ENCODE measurements at places on chromosomes 3 and 15.

- peak; percentile 90 for DNase-seq
These were observed 630.4 kb upstream of the TBL1XR1 start for GRCh38 chr3:177827511-177828207.

- DNase-seq = no peak
These were observed 121.0 kb upstream of the CDIN1 start for GRCh38 chr15:36458411-36458810.

- DNase-seq = peak; percentile 73
These were observed 133.7 kb upstream of the BCL6 start for GRCh38 chr3:187878772-187879518.

DNA sequence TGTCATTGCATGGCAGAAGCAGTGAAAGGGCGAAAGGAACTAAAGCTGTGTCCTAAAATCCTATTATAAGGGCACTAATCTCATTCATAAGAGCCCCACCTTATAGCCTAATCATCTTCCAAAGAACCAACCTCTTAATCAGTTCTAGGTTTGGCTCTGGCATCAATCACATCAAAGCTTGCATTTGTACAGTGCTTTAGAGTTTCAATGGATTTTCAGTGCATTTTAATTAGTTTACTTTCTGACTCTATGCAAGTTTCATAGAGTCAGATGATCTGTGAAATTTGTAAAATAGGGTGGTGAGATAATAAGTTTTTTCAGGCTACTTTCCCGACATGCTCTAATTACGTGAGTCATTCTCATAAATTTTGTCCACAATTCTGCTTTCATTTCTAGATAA is 341.1 kb downstream of the DIPK2A start:
- DNase-seq = no peak

- peak; percentile 67 for DNase-seq
These were observed 12.6 kb downstream of the OSBPL10 start for GRCh38 chr3:31968369-31968926.

GRCh38 chr3:134029256-134029733 is 430 bp downstream of the SLCO2A1 start:
- peak; percentile 10 for DNase-seq

DNA sequence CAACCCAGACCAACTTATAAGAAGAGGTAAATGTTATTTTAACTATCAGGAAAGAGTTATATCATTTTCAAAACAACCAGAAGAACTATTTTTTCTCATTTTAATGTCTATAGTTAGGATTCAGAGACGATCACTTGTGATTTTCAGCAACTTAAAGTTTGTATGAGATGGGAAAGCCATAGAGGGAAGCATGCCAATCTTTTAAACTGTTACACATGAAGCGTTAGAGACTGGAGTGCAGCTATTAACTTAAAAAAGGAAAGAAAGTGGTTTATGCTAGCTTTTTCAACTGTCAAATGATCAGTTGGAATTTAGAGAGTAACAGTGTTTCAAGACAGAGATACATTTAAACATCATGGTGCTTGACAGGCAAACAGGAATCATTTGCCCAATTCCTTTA is 91.7 kb upstream of the LPP start:
- no peak for DNase-seq

- DNase-seq = no peak
These were observed 99.1 kb upstream of the C2CD4B start for GRCh38 chr15:62264196-62264595.

DNA sequence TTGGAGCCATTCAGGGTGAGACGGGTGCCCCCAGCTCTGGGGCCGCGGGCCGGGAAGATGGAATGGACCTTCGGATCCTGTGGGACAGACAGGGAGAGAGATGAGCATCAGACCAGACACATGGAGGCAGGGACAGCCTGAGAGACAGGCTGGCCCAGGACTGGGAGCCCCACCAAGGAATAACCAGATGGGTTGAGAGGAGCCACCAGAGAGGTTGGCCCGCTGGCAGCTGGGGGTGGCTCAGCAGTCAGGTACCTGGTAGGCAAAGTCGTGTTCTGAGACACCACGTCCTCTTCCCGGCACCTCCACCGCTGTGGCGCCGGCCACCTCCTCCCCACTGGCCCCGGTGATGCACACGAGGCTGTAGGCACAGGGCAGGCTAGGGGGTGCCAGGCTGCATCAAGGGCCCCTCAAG is 13.8 kb downstream of the PLXNB1 start:
- no peak for DNase-seq

DNA sequence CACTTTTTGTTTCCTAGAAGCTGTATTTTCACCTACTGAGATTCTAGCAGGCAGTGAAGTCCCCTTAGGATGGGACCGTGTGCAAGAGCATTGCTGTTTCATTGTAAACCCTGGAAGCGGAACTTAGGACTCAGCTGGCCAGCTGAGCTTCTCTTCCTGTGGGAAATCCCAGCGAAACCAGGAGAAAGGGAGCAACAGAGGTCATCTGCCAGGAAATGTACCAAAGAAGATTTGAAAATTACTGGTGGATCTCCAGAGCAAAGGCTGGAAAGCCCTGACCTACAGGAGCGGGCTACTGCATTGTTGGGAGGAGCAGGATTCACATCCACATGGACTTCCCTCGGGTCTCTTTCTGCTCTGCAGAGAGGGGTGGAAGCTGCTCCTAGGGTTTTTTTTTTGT is 7.6 kb upstream of the ADPRH start:
- DNase-seq = no peak

GRCh38 chr3:37973246-37974054 is 17.1 kb upstream of the VILL start:
- no peak for DNase-seq

DNA sequence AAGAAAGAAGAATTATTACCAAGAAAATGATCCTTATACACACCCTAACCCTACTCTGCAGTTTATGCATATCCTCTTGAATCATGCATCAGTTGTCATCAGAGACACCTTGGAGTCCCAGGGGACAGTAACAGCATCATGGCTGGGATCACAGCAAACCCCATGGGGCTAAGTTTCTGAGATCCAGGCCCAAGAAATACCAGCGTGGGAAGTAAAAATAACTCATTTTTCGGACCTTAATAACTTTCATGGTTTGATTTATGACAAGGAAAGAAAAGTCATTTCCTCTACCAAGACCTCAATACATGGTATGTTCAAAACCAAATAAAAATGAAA is 38.8 kb upstream of the B3GNT5 start:
- no peak for DNase-seq

DNA sequence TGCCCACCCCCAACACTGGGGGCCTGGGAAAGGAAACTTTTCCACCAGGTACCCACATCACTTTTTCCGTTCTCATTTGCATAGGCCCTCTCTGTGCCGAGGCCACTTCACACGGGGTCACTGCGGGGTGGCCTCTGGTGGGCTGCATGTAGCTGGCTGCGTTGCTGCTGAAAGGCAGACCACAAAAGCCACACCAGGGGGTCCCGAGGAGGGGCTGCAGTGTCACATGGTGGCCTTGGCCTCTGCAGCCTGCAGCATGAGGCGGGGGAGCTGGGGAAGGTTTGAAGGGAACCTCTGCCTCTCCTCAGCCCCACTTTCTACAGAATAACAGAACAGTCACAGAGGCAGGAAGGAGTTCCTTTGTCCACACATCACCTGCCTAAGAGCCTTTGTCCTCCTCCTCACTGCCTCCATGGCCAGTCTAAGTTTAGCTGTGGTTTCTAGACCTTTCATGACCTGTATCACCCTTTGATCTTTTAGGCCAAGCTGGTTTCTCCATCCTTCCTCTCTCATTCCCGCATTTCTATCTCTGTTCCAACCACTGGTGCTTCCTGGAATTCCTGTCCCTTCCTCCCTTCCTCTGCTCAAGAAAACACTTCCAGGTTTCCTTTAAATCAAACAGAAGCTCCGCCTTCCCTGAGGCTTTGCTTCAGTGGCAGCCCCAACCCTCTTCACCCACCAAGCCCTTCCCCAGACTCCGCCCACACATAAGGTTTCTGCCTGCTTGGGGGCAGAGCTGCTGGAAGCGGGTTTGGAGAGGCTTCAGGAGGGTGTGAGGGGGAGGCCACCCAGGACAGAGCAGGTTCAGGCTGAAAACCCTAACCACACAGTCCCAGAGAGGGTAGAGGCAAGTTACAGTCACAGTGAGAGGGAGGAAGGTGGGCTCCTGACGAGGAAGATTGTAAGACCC is 150.7 kb upstream of the TLE3 start:
- no peak for DNase-seq

DNA sequence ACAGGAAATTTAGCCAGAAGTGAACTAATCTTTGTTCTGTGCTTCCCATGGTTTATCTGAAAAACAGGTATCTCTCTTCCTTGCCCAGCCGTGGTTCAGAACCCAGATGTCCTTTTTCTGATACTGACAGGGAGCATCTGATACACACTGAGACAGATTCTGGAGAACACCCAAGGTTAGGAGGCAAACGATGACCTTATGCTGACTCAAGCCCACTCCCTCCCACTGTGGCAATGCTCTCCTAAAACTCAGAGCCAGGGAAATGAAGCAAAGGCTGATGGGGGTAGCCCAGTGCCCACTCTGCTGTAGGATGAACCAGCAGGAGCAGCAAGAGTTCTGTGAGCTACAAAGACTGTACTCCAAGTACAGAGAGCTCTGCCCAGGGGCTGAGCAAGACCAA is 225.1 kb downstream of the NTRK3 start:
- peak; percentile 65 for DNase-seq

GRCh38 chr3:16350597-16351318 is 85.7 kb downstream of the OXNAD1 start:
- DNase-seq = no peak

- DNase-seq = no peak
These were observed 36.2 kb upstream of the CFAP161 start for GRCh38 chr15:81097890-81098280.

DNA sequence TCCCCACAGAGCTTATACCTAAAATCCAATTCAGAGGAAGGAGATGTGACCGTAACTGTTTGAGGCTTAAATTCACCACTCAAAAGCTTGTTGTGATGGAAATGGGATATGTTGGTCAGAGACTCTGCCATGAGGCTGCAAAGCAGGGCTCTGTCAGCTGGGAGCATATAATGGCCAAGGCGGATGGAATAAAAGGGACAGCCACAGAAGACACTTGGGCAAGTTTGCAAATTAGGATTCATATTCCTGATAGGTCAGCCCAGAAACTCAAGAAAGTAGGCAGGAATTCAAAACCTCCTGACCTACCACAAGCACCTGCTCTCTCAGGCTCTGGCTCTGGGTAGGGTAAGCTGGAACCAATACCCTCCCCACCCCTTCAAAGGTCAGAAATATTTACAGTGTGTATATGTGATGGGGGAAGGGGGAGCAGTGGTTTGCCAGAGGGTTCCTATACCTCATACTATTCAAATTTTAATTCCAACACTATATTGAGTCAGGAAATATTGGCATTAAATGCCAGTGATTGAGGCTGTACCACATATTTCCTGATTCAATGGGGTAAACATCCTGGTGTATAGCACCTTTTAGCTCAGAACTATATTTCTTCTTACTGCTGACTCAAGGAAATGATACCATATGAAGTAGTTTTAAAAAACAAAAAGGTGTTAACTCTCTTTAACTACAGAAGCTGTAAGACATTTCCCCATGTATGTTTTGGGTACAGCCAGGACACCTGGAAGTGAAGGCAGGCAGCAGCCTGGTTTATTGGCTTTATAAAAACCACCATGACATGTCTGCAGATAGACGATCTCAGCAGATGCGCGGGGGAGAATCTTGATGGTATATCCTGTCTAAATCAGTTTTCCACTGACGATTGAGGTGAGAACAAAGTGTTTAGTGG is 19.2 kb downstream of the FYCO1 start:
- DNase-seq = no peak

GRCh38 chr3:128083396-128083795 is 31.2 kb downstream of the SEC61A1 start:
- DNase-seq = no peak

DNA sequence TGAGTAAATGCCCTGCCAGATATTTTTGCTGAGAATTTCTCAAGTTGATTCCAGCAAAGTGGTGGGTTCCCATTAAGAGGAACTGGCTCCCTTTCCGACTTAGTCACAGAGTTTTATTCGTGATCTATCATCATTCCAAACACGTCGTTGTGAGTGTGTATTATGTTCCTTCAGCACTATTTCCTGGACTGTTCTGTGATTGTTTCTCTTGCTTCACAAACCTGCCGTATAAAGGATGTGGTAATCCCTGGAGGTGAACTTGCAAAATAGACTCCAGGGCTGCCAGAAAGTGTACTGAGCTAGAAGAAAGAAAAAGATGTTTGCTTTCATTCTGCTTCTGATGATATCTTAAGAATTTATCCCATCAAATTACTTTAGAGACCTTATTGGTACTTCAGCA is 14.5 kb upstream of the CAPN3 start:
- peak; percentile 88 for DNase-seq

GRCh38 chr3:56157693-56158362 is 310.4 kb downstream of the ERC2 start:
- DNase-seq = peak; percentile 27

DNA sequence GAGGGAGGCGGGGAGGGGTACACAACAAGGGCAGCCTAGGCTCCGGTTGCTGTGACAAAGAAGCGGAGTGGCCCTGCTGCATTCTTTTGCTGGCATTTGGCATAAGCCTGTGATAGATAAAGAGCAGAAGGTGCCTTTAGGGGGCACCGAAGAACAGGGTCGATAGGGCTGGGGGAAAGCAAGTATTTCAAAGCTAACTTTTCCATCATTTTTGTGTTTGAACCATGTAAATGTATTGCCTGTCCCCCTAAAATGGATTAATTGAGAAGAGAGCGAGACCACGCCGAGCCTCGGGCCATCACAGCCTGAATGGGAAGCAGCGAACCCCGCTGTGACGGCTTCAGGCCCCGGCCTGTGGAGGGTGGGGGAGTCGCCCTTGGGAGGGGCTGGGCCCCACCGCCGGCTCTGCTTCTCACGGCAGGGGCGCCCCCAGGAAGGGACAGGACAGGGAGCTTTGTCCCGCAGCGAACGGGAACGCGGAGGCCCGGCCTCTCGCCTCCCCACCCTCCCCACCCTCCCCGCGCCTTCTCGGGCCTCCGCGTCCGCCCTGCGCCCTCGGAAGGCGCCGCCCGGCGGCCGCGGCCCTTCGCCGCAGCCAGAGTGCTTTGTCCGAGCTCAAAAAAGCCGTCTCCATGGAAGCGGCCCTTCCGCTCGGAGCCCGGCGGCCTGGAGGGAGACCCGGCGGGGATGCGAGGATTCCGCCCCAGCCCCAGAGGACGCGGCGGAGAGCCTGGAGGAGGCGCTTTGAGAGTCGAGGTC is 32.4 kb upstream of the ALDH1L1 start:
- peak; percentile 70 for DNase-seq

DNA sequence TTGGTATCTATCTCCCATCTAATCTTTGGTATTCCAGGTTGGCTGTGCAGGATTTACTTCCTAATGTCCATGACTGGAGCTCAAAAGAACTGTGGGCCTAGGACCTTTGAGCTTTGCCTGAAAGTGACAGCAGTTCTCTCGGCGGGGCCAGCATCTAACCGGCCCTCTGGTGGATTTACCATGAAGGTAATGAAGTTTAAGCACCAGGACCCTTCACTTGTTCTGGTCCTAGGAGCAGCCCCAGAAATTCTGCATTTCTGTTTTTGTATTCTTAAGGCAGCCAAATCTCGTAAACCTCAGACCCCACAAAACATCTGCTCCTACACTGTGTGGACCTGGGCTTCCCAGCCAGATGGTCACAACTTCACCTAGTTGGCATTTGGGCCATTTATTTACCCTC is 13.0 kb downstream of the CALML4 start:
- no peak for DNase-seq

Data from ELR (cell line).